Cardiac fibroblast (primary cell): ENCODE measurements at places on chromosomes 7 and 10.
A peak's percentile ranks its signal among the peaks of the same experiment; 100 is the strongest.

DNA sequence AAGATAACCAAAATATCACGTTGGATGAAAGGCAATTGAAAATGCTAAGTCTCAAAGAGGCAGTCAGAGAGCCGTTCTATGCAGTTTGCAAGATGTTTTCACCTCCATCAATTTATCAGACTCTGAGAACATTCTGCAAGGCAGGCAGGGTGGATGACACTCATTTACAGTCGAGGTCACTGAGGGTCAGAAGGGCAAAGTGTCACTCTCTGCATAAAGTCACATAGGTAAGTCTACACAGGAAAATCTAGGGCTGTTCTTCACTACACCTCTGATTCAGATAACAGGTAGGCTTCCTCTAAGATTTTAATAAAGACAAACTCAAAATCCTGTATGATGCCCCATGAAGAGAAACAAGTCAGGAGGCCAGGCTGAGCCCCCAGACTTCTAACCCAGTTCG lies 1.4 kb upstream of the PLEKHA1 start:
- DNase-seq = no peak

DNA sequence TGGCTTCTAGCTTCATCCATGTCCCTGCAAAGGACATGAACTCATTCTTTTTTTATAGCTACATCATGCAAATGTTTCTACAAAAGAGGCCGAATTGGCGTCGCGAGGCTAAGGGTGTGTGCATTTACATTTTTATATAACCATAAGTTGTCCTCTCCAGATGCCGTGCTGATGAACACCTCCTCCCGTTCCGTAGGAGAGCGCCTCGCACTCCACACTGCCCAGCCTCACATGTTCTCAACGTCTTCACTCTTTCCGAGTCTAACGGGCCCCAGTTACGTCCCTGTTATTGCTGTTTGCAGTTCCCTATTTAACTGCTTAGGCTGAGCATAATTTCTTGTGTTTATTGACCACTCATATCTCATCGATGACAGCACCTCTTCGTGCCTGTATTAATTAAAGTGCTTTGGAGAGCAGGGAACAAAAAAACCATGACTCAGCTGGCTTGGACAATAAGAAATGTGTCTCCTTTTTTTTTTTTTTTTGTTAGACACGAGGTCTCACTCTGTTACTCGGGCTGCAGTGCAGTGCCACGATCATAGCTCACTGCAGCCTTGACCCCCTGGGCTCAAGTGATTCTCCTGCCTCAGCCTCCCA lies 113.5 kb upstream of the SDK1 start:
- DNase-seq = peak; percentile 8

GRCh38 chr10:104574838-104575237 lies 66.3 kb upstream of the SORCS3 start:
- no peak for DNase-seq

GRCh38 chr10:36182179-36182566 lies 540.1 kb upstream of the FZD8 start:
- DNase-seq = peak; percentile 45

- DNase-seq = no peak
Measured at GRCh38 chr10:106502641-106503040, 661.9 kb downstream of the SORCS1 start.

DNA sequence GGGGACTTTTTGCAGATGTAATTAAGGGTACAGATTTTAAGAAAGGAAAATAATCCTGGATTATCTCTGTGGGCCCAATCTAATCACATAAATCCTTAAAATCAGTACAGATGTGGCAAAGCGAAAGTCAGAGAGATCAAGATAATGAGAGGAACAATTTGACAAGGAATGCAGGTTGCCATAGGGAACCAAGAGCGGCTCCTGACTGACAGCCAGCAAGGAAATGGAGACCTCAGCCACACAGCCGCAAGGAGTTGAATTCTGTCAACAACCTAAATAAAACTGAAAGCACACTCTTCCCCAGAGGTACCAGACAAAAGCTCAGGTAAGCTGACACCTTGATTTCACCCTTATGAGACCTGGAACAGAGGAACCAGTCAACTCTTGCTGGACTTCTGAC lies 3.4 kb upstream of the PNPLA8 start:
- no peak for DNase-seq

DNA sequence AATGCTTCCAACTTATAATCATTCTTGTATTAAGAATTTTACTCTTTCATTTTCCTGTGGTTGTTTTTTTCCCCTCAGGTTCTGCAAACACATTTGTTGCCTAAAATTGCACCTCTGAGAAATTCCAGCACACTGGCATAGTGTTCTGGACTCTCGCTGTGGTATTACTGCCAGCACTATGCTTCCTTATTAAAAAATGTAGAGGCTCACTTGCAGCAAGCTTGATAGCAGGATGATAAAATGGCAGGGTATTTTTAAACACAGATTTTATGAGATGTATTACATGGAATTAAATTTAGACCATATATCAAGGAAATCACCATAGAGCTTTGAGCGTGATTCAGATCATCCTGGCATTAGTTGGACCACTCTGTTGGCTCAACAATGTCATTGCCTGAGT lies 416.7 kb upstream of the AKR1E2 start:
- no peak for DNase-seq

- DNase-seq = no peak
Measured at GRCh38 chr10:14611968-14612693, 162.6 kb downstream of the FAM107B start.

DNA sequence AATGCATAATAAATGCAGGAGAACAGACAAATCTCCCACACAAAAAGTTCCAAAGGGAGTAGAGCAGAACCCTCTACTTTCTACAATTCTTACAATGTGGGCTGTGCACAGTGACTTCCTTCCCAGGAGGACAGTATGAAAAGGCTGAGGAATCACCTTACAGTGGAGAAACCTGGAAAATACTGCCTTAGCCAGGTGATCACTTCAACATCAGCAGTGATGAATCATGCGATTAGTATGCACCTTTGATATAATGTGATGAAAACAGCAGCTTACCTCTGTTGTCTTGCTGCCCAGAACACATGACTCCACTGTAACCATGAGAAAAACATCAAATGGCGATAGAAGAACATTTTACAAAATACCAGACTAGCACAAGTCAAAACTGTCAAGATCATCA lies 329.7 kb upstream of the POM121L12 start:
- DNase-seq = no peak

GRCh38 chr10:81704596-81704995 lies 170.4 kb upstream of the NRG3 start:
- DNase-seq = no peak

DNA sequence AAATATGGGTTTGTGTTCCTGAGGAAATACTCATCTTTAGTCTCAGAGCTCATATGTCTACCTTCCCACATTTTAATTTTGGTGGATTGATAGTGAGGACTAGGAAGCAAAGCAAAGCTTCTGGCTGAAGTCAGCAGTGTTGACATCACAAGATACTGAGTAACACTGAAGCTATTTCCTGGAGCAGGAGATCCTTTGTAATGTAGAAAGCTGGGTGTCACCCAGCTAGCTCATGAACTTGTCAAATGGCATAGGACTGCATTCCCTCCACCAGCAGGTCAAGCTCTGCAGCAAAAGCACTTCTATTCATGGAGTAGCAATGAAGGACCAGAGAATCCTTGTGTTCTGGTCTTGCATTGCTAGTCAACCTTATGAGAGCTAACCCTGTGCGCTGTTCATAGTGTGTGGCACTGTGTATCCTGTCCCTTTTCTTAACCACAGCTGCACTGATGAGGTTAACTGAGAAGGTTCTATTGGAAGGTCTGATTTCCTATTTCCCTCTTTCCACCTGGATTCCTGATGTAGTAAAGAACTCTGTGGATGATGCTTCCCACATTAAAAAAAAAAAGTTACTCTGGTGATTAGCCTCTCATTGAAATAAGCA lies 94.8 kb upstream of the ZNF804B start:
- DNase-seq = peak; percentile 49

GRCh38 chr10:17344206-17344605 lies 110.2 kb downstream of the ST8SIA6 start:
- DNase-seq = no peak

GRCh38 chr10:5448333-5449001 lies 36.1 kb downstream of the NET1 start:
- DNase-seq = no peak

DNA sequence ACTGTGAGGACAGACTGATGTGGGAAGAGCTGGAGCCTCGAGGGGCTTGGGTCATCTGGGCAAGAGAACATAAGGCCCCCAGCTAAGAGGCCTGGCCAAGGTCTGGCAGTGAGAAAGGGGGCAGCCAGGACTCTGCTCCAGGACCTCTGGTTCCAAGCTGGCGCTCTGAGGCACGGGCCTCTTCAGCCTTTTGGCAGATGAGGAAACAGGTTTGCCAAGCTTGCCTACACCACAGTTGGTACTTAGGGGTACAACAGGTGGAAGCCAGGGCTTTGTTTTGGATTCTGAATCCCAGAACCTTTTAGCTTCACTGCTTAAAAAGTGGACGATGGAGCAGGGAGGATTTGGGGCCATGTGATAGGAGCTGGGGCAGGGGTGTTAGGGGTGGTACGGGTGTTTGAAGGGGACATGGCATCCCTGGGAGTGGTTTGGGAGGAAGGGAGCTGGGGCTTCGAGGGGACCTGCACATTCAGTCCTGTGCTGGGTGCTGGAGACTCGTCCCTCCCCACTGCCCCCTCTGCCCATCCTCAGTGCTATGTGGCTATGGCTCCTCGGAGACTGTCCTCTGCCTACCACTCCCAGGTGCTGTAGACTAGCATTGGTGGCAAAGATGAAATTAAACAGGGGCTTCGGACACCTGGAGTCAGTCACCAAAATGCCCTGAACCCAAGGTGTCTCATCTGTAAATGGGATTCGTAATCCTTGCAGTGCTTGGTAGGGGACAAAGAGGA lies 30.3 kb downstream of the ZNF775 start:
- DNase-seq = no peak

- no peak for DNase-seq
Measured at GRCh38 chr10:47381103-47381395, 3.0 kb downstream of the ZNF488 start.

GRCh38 chr10:30359373-30360206 lies 10.5 kb upstream of the MTPAP start:
- DNase-seq = peak; percentile 60

DNA sequence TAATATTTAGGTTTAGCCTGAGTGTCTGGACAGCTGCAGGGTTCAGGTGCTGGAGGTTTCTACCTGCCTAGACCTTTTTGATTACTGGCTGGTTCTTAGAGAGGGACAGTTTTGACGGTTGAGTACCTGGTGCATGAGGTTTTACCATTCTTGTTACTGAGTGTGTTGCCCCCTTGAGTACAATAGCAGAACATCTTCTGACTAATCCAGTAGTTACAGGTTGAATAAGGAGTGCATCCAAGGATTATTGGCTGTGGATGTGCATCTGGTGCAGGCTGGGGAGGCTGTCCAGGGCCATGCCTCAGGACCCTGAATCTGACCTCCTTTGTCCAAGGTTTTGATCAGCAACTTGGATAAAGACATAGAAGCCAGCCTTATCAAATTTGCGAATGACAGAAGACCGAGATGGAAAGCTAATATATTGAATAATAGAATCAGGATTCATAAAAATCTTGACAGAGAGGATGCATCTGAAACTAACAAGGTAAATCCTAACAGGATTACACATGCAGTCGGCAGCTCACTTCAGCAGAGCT lies 23.1 kb downstream of the PLPP4 start:
- DNase-seq = no peak

GRCh38 chr10:104323760-104324201 lies 14.5 kb downstream of the ITPRIP start:
- DNase-seq = no peak

DNA sequence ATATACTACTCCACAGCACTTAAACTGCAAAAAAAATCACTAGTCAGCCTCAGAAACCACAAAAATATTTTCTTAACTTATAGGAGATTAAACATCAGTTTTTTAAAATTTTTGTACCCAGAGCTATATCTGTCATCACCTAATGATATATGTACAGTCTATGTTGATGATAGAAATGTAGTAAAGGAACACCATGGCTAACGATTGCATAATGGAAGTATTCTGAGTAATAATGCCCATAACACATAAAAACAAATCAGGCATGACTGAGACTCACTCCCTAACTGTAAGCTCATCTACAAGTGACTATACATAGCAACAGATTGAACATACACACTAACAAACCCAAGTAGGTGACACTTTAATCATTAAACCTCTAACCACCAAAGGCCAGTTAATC lies 51.3 kb downstream of the TSPAN12 start:
- no peak for DNase-seq

DNA sequence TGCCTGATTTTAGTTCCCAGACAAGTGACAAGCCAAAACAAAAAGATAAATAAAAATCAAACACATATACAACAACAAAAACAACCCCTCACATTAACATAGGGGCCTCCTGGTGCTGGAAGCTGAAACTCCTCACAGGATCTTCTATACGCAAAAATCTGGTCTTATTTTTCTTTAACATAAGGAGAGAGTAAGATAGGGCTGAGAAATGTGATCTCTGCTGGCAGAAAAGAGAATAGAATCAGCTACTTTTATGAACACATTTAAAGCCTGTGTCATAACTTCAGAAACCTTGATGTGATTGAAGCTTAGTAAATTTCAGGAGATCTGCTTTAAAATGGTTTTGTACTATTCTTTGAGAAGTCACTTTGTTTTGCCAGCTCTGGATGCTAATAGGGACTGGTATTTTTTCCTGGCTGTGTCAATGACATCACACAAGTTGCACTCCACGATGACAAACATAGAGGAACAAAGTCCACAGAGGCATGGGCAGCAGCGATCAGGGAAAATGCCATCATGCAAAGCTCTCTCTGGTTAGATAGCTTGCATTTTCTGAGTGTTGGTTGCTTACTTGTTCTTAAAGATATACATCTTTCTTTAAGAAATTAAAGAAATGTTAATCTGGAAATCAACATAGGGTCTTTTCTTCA lies 176.6 kb upstream of the SP4 start:
- DNase-seq = no peak

DNA sequence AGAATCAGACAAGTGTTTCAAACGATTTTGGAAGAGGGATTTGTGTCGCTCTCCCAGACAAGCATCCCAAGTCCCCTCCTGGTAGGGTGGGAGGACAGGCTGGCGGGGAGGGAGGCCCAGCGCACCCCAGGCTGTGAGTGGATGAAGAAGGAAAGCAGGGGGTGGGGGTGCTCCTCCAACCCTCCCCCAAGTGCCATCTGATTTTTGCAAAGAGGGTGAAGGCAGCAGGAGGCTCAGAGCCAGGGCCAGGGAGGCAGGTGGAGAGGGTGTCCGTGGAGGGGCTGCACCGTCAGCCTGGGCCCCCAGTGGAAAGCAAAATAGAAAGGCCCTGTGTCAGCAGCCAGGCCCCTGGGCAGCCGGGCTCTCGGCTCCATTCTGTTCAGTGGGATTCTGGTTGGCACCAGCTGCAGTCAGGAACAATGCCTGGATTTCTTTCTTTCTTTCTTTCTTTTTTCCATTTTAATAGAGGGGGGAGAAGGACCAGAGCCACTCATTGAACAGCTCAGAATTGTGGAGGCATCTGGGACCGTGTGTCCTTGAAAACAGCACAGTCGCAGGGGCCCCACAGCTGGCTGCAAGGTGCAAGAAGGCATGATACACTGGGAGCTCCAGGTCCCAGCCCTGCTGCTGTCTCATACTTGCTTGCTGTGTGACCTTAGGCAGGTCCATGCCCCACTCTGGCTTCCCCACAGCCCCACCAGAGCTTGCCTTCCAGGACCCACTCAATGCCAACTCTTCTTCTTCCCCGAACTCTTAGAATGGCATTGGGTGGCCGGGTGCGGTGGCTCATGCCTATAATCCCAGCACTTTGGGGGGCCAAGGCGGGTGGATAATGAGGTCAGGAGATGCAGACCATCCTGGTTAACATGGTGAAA lies 7.1 kb upstream of the ZMIZ1 start:
- DNase-seq = no peak

GRCh38 chr7:123712619-123713018 lies 36.2 kb downstream of the WASL start:
- DNase-seq = peak; percentile 55

GRCh38 chr10:59682986-59683937 lies 26.4 kb downstream of the SLC16A9 start:
- no peak for DNase-seq
